Ovary (tissue), 10 donors: ENCODE measurements at places on chromosomes 2 and 18. TPM values are rescaled to one million over a fixed set of nuclear protein-coding genes. Genes with fewer than 3 reads are reported as not detected.
A peak's percentile ranks its signal among the peaks of the same experiment; 100 is the strongest.

PCBP1 gene
- total RNA-seq: 123 TPM

- no peaks in the 10 kb centered on the region for H3K4me1 ChIP-seq
- no peak for DNase-seq
- no peak overlapping the region for H3K27ac ChIP-seq
- no peak overlapping the region for H3K4me3 ChIP-seq
These were observed 191.2 kb upstream of the NABP1 start for GRCh38 chr2:191486584-191487320.

GRCh38 chr2:182954789-182955188 lies 83.5 kb downstream of the NCKAP1 start:
- no peak for DNase-seq
- no peak overlapping the region for H3K4me3 ChIP-seq
- H3K4me1 ChIP-seq: no peaks in the 10 kb centered on the region
- H3K36me3 ChIP-seq: no peaks in the 10 kb centered on the region
- no peak overlapping the region for H3K27ac ChIP-seq

- no peak for DNase-seq
- no peak overlapping the region for H3K27ac ChIP-seq
- no peaks in the 10 kb centered on the region for H3K36me3 ChIP-seq
- no peak overlapping the region for H3K4me3 ChIP-seq
- H3K4me1 ChIP-seq: no peaks in the 10 kb centered on the region
These were observed 76.6 kb upstream of the GRB14 start for GRCh38 chr2:164697688-164698461.

HS1BP3 gene
- 22.4 TPM for total RNA-seq

GRCh38 chr2:71125506-71126294 lies 4.3 kb downstream of the MCEE start:
- H3K27ac ChIP-seq: no peak overlapping the region
- DNase-seq: no peak
- peaks cover 4% of the 10 kb centered on the region for H3K4me1 ChIP-seq
- H3K4me3 ChIP-seq: no peak overlapping the region

CRYGD gene
- 2.4 TPM for total RNA-seq

ESPNL gene
- 0.11 TPM for total RNA-seq

C2orf66 gene
- not detected for total RNA-seq

GRCh38 chr2:70965506-70965905 lies 12.9 kb upstream of the ANKRD53 start:
- no peaks in the 10 kb centered on the region for H3K27me3 ChIP-seq
- H3K4me1 ChIP-seq: no peaks in the 10 kb centered on the region
- H3K36me3 ChIP-seq: no peaks in the 10 kb centered on the region
- no peak overlapping the region for H3K27ac ChIP-seq

RNF152 gene
- total RNA-seq: 10.5 TPM

- H3K27me3 ChIP-seq: no peaks in the 10 kb centered on the region
- no peaks in the 10 kb centered on the region for H3K36me3 ChIP-seq
- H3K4me3 ChIP-seq: no peak overlapping the region
- H3K4me1 ChIP-seq: no peaks in the 10 kb centered on the region
- no peak for DNase-seq
These were observed 1815.6 kb upstream of the LRRTM1 start for GRCh38 chr2:82120115-82120514.

SERPINB13 gene
- total RNA-seq: not detected

DNA sequence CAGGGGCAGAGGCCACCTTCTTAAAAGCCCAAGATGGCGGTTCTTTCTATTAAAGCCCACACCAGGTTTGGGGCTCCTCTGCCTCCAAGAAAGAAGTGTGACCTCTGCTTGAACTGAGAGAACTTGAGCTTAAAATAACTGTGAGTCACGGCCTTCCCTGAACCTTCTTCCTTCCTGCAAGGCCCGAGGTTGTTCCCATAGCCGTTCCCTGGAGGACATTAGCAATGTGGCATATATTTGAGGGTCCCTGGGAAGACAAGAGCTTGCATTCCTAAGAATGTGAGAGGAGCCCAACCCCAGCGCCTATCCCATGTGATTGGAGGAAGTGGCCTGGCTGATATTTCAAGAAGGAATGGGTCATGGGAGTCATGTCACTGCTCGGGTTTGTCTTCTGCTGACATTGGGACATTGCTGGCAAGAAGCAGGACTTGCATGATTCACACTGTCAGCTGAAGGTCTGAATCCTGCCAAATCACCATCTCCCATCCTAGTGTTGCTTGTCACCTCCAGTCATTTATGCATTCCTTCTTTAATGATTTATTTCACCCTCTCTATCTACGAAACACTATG lies 168.1 kb downstream of the TRIB2 start:
- DNase-seq: no peak
- peaks cover 2% of the 10 kb centered on the region for H3K4me1 ChIP-seq
- H3K27ac ChIP-seq: no peak overlapping the region
- no peak overlapping the region for H3K4me3 ChIP-seq

GRCh38 chr2:111704246-111704645 lies 179.7 kb downstream of the ANAPC1 start:
- DNase-seq: no peak
- H3K27ac ChIP-seq: no peak overlapping the region
- no peaks in the 10 kb centered on the region for H3K4me1 ChIP-seq
- H3K4me3 ChIP-seq: no peak overlapping the region

- H3K4me3 ChIP-seq: no peak overlapping the region
- no peak overlapping the region for H3K27ac ChIP-seq
- H3K27me3 ChIP-seq: no peaks in the 10 kb centered on the region
- no peak for DNase-seq
- no peaks in the 10 kb centered on the region for H3K4me1 ChIP-seq
These were observed 248.3 kb upstream of the COL3A1 start for GRCh38 chr2:188725746-188726360.

- H3K4me3 ChIP-seq: no peak overlapping the region
- H3K4me1 ChIP-seq: no peaks in the 10 kb centered on the region
- H3K27ac ChIP-seq: no peak overlapping the region
These were observed 99.7 kb downstream of the ARHGEF4 start for GRCh38 chr2:130936451-130936850.

GRCh38 chr2:201233812-201234662 lies 26.3 kb upstream of the CASP8 start:
- H3K27ac ChIP-seq: no peak overlapping the region
- peak overlapping the region; percentile 6 for H3K4me3 ChIP-seq

GRCh38 chr18:76446321-76447257 lies 48.5 kb downstream of the ZNF516 start:
- no peaks in the 10 kb centered on the region for H3K27me3 ChIP-seq
- H3K36me3 ChIP-seq: no peaks in the 10 kb centered on the region
- peaks cover 28% of the 10 kb centered on the region for H3K4me1 ChIP-seq
- no peak for DNase-seq
- no peak overlapping the region for H3K4me3 ChIP-seq

- no peaks in the 10 kb centered on the region for H3K27me3 ChIP-seq
- peaks cover 18% of the 10 kb centered on the region for H3K4me1 ChIP-seq
- peak overlapping the region; percentile 95 for H3K27ac ChIP-seq
- DNase-seq: no peak
- H3K36me3 ChIP-seq: no peaks in the 10 kb centered on the region
- no peak overlapping the region for H3K4me3 ChIP-seq
These were observed 8.6 kb downstream of the ZEB2 start for GRCh38 chr2:144511226-144511810.

GRCh38 chr2:45232818-45233217 lies 223.6 kb upstream of the SIX2 start:
- H3K27me3 ChIP-seq: no peaks in the 10 kb centered on the region
- DNase-seq: no peak
- H3K36me3 ChIP-seq: no peaks in the 10 kb centered on the region

GRCh38 chr2:145751155-145751554 lies 1231.2 kb upstream of the ZEB2 start:
- H3K4me3 ChIP-seq: no peak overlapping the region
- no peak for DNase-seq
- H3K27me3 ChIP-seq: no peaks in the 10 kb centered on the region
- no peak overlapping the region for H3K27ac ChIP-seq
- H3K36me3 ChIP-seq: no peaks in the 10 kb centered on the region

FIGN gene
- 3.9 TPM for total RNA-seq

DNA sequence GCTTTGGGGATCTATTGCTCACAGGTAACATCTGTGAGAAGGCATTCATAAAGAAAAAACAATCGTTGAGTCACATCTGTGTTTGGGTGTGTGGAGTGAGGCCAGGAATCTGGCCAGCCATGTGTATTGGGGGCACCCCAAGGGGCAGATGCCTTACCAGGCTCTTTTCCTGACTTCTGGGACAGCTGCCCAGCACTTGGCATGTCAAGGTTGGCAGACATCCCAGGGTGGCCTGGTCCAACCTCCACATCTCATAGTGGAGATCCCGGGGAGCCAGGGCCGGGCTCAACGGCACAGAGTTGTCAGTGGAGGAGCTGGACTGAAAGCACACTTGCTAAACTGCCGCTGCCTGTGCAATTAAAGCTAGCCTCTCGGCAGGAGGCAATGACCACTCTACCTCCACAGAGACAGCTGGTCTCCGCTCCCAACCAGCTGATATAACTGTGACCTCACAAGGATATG lies 75.3 kb upstream of the MGAT4A start:
- no peak overlapping the region for H3K4me3 ChIP-seq
- no peaks in the 10 kb centered on the region for H3K36me3 ChIP-seq
- no peaks in the 10 kb centered on the region for H3K4me1 ChIP-seq

FEV gene
- total RNA-seq: 0.11 TPM

- no peak overlapping the region for H3K4me3 ChIP-seq
- H3K27ac ChIP-seq: no peak overlapping the region
- H3K4me1 ChIP-seq: peaks cover 4% of the 10 kb centered on the region
- H3K36me3 ChIP-seq: no peaks in the 10 kb centered on the region
- DNase-seq: no peak
These were observed 9.8 kb downstream of the TRAK2 start for GRCh38 chr2:201441409-201441808.

DNA sequence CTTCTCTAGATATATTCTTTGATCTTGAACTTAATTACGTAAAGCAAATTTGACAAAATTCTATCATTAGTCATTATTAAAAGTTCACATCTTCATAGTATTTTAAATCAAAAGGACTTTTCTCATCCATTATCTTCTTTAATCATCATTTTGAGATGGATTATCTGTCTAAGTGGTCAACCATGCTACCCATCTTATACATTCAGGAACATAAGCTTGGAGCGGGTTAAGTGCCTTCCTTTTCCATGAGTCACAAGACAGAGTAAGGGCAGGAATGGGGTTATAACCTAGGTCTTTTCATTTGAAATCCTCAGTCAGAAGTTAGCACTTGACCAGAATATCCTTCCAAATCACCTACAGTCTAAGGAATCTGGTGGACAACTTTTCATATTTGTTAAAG lies 297.1 kb downstream of the TCF4 start:
- DNase-seq: no peak
- no peaks in the 10 kb centered on the region for H3K36me3 ChIP-seq
- no peak overlapping the region for H3K27ac ChIP-seq

CNRIP1 gene
- 54.6 TPM for total RNA-seq

TGFA gene
- 0.78 TPM for total RNA-seq

GRCh38 chr2:142603759-142604158 lies 273.7 kb upstream of the KYNU start:
- no peaks in the 10 kb centered on the region for H3K36me3 ChIP-seq
- H3K27me3 ChIP-seq: no peaks in the 10 kb centered on the region
- no peak for DNase-seq
- H3K27ac ChIP-seq: no peak overlapping the region
- no peaks in the 10 kb centered on the region for H3K4me1 ChIP-seq
- H3K4me3 ChIP-seq: no peak overlapping the region

- no peak overlapping the region for H3K27ac ChIP-seq
- H3K36me3 ChIP-seq: no peaks in the 10 kb centered on the region
- H3K4me1 ChIP-seq: no peaks in the 10 kb centered on the region
- no peak overlapping the region for H3K4me3 ChIP-seq
These were observed 49.6 kb upstream of the SPAG16 start for GRCh38 chr2:213234641-213235040.

GRCh38 chr2:19700861-19701585 lies 200.8 kb downstream of the TTC32 start:
- no peaks in the 10 kb centered on the region for H3K36me3 ChIP-seq
- no peak overlapping the region for H3K4me3 ChIP-seq
- no peaks in the 10 kb centered on the region for H3K27me3 ChIP-seq
- H3K4me1 ChIP-seq: no peaks in the 10 kb centered on the region
- no peak for DNase-seq

CSRNP3 gene
- total RNA-seq: 9.6 TPM

DNA sequence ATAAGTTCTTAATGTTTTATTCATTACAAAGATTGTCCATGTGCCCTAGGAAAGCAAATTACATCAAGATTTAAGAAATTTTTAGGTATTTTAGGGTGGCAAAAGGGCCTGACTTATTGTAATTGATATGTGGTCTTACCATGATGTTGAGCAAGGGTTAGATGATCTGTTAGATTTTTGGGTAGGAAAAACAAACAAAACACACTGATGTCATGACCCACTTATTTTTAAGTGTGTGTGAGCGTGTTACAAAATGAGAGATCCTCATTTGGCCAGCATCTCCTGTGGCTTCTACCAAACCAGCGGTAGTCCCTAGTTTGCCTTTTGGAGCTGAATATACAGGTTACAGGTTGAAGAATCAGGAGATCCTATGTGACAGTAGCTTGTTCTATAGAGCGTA lies 89.8 kb upstream of the ITGB6 start:
- H3K27ac ChIP-seq: no peak overlapping the region
- H3K36me3 ChIP-seq: no peaks in the 10 kb centered on the region
- no peak for DNase-seq

DNA sequence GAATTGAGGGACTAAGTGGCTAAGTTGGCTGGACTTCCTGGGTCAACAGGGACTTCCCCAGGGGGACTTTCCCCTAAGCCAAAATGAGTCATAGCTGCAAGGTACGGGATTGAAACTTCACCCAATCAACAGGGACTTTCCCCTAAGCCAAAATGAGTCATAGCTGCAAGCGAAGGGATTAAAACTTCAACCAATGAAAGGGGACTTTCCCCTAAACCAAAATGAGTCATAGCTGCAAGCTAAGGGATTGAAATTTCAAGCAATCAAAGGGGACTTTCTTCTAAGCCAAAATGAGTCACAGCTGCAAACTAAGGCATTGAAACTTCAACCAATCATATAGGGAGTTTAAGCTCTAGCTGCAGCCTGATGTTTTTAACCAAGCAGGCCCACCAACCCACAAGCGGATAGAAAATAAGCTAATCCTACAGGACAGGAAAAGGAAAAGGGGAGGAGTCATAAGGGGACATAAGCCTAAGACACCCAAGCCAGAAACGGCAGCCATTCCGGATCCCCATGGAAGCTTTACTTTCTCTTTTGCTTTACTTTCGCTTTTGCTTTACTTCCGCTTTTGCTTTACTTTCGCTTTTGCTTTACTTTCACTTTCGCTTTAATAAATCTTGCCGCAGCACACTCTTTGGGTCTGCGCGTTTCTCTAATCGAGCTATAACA lies 1375.4 kb upstream of the CELF4 start:
- H3K27me3 ChIP-seq: no peaks in the 10 kb centered on the region
- no peaks in the 10 kb centered on the region for H3K36me3 ChIP-seq
- H3K4me1 ChIP-seq: no peaks in the 10 kb centered on the region
- no peak overlapping the region for H3K27ac ChIP-seq

- DNase-seq: no peak
- no peak overlapping the region for H3K27ac ChIP-seq
- H3K36me3 ChIP-seq: no peaks in the 10 kb centered on the region
- no peak overlapping the region for H3K4me3 ChIP-seq
- no peaks in the 10 kb centered on the region for H3K4me1 ChIP-seq
These were observed 11.2 kb downstream of the RUFY4 start for GRCh38 chr2:218079943-218080913.
